Activated naive CD4-positive, alpha-beta T cell treated with anti-CD3 and anti-CD28 coated beads, Interleukin-2, amount 10 ng/mL, durations not matched to agents 7 days and 5 days (primary cell): ENCODE measurements at places on chromosomes 7 and 10.

- DNase-seq, result peak; percentile 55
- peak overlapping the region; percentile 59 for H3K4me3 ChIP-seq
- H3K4me1 ChIP-seq, result peaks cover 13% of the 10 kb centered on the region
- H3K27me3 ChIP-seq, result peaks cover 84% of the 10 kb centered on the region
These were observed 575 bp downstream of the DLG5 start for GRCh38 chr10:77925795-77926565.

DNA sequence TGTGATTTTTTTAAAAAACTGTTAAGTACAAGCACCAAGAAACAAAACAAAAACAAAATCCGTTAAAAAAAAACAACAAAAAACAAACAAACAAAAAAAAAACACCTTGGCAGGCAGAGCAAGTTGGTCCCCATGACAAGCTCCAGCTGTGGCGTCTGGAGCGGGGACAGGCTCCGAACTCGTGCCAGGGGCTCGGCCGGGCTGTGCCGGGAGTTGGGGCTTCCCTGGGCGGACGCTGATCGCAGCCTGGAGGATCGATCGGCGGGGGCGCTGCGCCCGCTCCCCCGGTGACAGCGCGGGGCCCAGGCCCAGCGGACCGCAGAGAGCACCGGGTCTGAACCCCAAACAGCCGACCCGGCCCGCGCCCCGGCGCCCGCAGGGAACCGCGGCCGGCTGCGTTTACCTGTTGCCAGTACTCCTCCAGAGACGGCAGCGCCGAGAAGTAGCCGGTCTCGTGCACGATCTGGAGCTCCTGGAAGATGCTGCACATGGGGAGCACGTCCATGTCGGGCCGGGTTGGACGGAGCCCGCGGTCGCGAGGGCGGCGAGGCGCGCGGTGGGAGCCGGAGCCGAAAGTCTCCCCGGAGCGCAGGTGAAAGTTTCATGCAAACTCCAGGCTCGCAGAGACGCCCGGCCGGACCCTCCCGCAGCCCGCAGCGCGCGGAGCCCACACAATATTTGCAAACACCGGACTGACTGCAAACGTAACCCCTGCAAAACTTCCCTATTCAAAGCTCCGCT lies at the start of gene KLF6:
KLF6 (minus strand) TSS at position 700 of the 741 bp plus-strand sequence; CDS start at position 505, 195 bp downstream.
- H3K27ac ChIP-seq, result peak within 1 kb of the TSS; percentile 96
- peak within 1 kb of the TSS; percentile 94 for H3K4me3 ChIP-seq
- no peak for DNase-seq
- H3K4me1 ChIP-seq, result peaks cover 43% of the 10 kb centered on the region
- peaks cover 49% of the 10 kb centered on the region for H3K36me3 ChIP-seq

DNA sequence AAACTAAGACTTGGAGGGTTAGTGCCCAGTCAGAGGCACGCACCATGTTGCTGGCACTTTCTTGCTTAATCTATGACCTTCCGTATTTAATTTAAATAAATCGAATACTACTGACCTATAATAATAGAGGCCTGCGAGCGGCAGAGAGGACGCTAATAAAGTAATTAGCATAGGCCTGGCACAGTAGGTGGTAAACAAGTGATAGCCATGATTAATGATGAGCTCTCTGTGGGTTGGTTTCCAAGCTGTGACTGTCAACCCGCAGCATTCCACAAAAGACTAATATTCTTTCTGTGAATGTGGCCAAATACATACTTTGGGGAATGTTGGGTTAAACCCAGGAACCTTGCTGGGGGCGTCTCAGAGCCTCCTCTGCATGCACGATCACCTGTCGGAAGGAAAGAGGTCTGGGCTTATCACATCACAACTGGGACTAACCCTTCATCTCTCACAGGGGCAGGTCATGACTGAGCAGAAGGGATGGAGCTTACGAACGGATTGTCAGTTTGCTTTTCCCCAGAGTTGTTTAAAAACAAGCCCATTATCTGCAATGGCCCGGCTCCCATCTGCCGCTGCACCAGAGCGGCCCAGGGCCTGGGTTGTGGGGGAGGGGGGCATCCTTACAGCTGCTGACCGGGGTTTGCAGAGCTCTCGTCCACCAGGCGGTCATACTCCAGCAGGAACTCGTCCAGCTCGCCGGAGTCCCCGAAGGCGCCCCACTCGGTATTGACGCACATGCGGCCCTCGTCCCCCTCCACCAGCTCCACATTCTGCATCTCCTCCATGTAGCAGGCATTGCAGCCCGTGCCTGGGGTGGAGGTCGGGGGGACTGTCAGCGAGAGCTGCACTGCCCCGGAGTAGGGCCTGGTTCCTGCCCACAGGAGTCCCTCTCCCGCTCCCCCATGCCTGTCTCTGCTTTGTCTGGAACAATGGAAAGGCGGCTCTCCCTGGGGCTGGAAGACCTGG lies 6.2 kb upstream of the MYL7 start:
- no peak overlapping the region for H3K4me3 ChIP-seq
- H3K27ac ChIP-seq, result no peak overlapping the region
- DNase-seq, result peak; percentile 14
- peaks cover 50% of the 10 kb centered on the region for H3K27me3 ChIP-seq

- H3K36me3 ChIP-seq, result no peaks in the 10 kb centered on the region
- peaks cover 16% of the 10 kb centered on the region for H3K27me3 ChIP-seq
- H3K4me3 ChIP-seq, result no peak overlapping the region
- H3K27ac ChIP-seq, result no peak overlapping the region
- DNase-seq, result no peak
These were observed 5.0 kb upstream of the LGI1 start for GRCh38 chr10:93752761-93753160.

- H3K27ac ChIP-seq, result no peak overlapping the region
- no peaks in the 10 kb centered on the region for H3K36me3 ChIP-seq
- no peak overlapping the region for H3K4me3 ChIP-seq
- no peak for DNase-seq
These were observed 303.5 kb downstream of the NEBL start for GRCh38 chr10:20593649-20594048.

GRCh38 chr10:101230183-101230917 lies 1.1 kb upstream of the LBX1 start:
- H3K27ac ChIP-seq, result peak overlapping the region; percentile 79
- peaks cover 27% of the 10 kb centered on the region for H3K4me1 ChIP-seq
- peaks cover 100% of the 10 kb centered on the region for H3K27me3 ChIP-seq
- peaks cover 2% of the 10 kb centered on the region for H3K36me3 ChIP-seq

DNA sequence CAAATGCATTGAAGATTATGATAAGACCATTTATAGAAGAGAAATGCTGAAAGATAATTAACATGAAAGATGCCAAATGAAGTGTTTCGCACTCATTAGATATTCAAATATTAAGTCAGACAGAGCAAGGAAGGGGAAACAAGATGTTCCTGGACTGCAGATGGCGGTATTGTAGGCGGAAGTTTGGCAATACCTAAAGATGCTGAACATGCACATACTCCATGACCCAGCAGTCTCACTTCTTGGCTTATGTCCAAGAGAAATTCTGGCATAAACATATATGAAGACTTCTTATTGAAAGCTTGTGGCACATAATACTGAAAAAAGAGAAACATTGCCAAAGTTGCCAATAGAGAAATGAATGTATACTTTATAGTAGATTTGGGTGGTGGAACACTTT lies 325.4 kb upstream of the SEMA3C start:
- DNase-seq, result no peak
- no peak overlapping the region for H3K27ac ChIP-seq
- H3K36me3 ChIP-seq, result no peaks in the 10 kb centered on the region
- H3K4me3 ChIP-seq, result no peak overlapping the region
- no peaks in the 10 kb centered on the region for H3K4me1 ChIP-seq

DNA sequence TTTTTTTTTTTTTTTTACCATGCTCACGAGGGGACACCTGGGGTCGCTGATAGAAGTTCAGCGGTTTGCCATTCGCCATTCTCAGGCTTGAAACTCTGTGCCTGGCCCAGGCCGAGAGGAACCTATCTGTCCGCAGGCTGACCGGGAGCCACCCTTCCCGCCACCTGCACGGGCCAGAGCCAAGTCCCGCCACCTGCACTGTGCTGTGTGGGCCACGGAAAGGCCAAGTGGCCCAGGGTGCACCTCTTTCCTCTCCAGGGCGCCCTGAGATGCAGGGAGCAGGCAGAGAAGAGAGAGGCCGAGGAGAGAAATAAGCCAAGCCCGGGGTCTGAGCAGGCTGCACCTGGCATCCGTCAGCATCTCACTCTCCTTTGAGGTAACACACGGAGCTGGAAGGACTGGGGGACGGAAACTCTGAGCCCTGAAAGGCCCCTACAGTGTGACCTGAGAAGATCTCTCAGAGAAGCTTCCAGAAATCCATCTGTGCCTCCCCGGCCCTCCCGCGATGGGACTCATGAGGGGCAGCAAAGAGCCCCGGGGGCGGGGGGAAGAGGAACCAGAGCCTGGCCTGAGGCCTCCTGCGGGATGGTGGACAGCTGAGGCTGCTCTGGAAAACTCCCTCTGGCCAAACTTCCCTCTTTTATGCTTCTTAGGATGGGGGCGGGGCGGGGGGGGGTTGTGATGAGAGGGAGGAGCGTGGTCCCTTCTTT lies 46.6 kb downstream of the PRKAG2 start:
- H3K36me3 ChIP-seq, result no peaks in the 10 kb centered on the region
- H3K4me1 ChIP-seq, result peaks cover 24% of the 10 kb centered on the region
- H3K27me3 ChIP-seq, result peaks cover 9% of the 10 kb centered on the region
- no peak overlapping the region for H3K27ac ChIP-seq
